ENCODE measurements at places on chromosomes 2 and 18. TPM values are rescaled to one million over a fixed set of nuclear protein-coding genes. Genes with fewer than 3 reads are reported as not detected.

Gene MZT2B
- total RNA-seq, result 414 TPM

Gene C2orf78
- not detected for total RNA-seq

Gene IL36G
- total RNA-seq, result not detected

Gene AMER3
- not detected for total RNA-seq

Gene CAVIN2
- total RNA-seq, result 0.84 TPM

Gene TCF7L1
- not detected for total RNA-seq

Gene SNED1
- total RNA-seq, result not detected

Gene RNF25
- total RNA-seq, result 44.6 TPM

- DNase-seq, result no peak
These were observed 221.3 kb upstream of the CTAGE1 start for GRCh38 chr18:22639026-22639463.

DNA sequence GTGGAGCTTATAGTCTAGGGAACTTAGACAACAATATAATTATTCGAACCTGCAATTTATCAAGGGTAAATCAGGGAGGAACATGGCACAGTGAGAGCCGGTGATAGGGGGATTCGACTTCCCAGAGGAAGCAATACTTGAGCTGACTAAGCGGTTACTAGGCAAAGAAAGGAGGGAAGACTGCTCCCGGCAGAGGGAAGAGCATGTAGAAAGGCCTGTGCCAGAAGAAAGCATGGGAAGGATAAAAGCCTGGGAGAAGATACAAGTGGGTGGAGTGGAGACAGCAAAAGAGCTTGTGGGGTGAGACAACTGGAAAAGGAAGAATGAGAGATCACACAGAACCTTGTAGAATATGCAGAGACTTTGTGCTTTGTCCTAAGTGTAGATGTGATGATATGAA lies 93.3 kb downstream of the MARCHF4 start:
- DNase-seq, result no peak

- no peak for DNase-seq
These were observed 1278.4 kb upstream of the PIK3C3 start for GRCh38 chr18:40676668-40677067.

GRCh38 chr18:47215554-47216138 lies 35.8 kb downstream of the SKOR2 start:
- DNase-seq, result peak; percentile 48

DNA sequence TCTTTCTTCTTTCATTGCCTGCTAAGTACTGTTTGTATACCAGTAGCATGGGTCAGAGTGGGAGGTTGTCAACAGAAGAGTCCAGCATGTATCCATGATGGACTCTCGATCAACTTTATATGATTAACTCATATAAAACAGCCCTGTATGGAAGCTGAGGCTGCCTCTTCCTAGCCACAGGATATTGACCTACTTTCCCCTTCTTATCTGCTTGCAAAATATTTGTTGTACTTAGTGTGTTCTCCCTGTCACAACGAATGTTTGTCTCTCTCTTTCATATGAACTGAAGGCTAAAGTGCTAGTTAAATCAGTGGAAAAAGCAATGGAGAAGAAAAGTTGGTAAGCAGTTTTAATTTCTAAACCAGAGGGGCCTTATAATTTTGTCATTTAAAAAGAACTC lies 17.8 kb downstream of the MYO1B start:
- DNase-seq, result no peak

DNA sequence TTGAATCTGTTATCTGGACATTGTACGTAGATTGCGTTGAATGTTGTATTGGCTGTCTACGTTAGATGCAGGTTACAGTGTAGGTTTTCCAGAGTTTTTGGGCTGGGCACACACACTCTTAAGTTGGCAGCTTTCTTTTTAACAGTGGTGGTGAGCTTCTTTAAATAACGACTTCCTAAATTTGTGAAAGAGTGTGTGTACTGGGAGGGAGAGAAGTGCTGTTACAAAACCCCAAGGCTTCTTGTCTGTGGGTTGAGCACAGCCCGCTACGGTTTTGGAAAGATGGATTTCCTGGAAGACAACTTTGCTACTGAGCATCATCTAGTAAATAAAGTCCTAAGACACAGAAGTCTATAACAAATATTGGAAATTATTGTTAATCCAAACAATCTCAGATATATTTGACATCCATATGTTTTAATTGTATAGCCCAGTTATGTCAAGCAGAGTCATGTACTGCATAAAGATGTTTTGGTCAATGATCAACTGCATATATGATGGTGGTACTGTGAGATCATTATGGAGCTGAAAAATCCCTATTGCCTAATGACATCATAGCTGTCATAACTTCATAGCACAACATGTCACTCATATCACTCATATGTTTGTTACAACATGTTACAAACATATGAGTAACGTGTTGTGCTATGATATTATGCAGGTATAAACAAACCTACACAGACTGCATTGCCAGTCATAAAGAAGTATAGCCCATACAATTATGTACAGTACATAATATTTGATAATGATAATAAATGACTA lies 7.9 kb upstream of the THUMPD2 start:
- DNase-seq, result no peak

DNA sequence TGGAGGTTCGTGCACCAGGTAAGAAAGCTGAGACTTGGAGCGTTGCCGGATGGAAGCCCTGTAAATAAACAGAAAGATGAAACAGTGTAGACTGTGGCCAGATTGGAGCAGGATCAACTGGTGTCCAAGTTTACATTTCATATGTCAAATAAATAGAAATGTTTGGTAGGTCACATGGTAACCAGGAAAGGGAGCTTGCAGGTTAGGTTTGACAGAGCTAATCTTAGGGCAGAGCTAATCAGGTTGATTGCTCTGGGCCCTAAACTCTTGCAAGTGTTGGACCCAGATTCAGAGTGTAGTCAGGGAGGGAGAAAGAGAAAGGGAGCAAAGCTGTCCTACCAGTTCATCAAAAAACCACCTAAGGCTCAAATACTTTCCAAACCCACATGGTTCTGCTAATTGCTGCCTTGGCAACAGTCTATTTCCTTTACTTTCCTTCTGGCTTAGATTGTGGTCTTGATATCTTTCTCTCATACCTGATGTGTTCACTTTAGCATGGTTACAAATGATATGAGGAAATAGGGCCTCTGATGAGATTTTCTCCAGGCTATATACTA lies 63.2 kb downstream of the G6PC2 start:
- DNase-seq, result peak; percentile 77

DNA sequence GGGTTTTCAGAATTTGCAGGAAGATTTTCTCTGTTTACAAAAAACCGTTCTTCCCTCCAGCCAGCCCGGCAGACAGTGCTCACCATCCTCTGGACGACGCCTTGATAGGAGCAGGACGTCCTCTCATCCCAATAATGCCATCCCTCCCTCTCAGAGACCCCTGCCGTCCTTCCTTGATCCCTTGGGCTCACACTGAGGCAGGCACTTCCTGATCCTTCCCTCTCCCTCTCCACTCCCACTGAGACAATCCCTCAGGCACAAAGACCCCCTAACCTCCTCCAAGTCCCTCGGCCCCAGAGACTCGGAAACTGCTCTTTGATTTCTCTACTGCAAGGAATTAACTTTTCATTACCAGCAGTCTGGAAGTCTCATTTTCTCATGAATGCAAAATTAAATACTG lies 42.5 kb downstream of the PAX3 start:
- no peak for DNase-seq

- no peak for DNase-seq
These were observed 142.3 kb downstream of the ABCA12 start for GRCh38 chr2:214995926-214996670.

GRCh38 chr2:133360190-133360589 lies 208.1 kb downstream of the NCKAP5 start:
- DNase-seq, result no peak

DNA sequence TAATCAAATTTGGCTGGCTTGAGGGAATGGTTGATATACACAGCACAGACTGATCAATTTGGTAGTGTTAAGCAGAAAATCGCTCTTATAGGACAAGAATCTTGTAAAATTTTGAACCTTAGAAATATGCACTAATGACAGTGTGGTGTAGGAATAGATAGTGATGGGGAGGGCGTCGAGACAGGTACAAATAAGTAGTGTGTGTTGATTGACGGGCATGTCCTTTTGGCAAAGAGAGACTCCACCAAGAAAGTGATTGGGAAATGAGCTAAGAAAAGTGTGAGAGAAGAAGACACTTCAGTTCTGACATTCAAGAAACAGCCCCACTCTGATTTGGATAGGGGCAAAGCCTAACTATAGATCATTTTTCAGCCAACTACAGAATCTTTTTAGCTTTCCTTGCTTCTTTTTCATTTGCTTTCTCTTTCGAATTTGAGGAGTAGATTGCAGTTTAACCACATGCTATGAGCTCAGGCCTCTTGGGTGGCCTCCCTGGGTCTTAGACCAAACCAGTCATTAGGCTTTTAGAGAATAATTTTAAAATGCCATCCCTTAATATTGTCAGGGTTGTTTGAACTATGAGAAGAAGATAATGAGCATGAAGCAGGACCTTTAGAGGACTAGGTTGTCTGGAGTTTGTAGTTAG lies 127.1 kb downstream of the CERS6 start:
- DNase-seq, result no peak

- DNase-seq, result no peak
These were observed 374.6 kb downstream of the PTH2R start for GRCh38 chr2:208781166-208781565.

DNA sequence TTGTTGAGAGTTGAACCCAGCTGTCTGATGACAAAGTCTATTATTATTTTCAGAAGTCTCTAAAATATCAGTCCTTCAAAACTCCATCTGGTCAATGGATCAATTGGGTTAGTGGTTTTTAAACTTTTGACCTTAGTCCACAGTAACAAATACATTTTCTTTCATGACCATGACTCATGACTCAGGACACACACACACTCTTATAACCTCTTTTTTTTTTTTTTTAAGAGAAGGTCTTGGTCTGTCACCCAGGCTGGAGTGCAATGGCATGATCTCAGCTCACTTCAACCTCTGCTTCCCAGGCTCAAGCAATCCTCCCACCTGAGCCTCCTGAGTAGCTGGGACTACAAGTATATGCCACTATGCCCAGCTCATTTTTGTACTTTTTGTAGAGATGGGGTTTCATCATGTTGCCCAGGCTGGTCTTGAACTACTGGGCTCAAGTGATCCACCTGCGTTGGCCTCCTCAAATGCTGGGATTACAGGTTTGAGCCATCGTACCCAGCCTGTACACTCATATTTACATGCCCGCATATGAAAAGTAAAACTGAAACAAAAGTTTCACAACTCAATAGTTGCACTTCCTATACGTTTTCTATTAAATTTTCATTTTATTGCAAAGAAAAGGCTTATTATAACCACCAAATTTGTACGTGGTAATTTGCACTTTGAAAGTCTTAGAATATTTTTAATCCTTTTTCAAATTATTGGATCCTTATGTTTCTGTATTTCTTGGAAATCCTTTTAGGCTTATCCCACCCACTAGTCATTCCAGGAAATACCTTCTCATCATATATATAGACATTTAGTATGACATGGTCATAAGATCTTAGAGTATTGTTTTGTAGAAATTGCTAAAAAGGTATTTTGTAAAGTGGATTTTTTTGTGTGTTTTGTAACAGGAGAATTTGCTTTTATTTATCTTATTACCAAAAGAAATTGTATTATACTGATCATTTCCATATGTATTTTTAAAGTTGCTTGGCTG lies 199.0 kb downstream of the LPIN1 start:
- DNase-seq, result no peak

DNA sequence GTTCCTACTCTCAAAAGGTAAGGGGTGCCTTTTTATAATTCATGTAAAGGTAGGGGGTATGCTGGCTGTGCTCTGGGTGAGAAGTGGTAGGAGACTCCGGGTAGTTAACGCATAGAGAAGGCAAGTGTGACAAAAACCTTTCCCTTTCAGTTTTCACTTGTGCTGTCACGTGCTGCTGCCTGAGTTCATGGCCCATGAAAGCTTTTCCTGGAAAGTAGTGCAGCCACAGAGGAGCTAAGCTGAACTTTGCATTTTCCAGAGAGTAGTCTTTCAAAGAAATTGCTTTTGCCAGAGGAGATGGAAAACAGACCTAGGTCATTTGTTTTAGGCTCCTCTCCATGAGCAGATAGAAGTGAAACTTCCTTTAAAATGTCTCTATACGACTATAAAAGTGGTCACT lies 44.7 kb downstream of the THSD7B start:
- no peak for DNase-seq

DNA sequence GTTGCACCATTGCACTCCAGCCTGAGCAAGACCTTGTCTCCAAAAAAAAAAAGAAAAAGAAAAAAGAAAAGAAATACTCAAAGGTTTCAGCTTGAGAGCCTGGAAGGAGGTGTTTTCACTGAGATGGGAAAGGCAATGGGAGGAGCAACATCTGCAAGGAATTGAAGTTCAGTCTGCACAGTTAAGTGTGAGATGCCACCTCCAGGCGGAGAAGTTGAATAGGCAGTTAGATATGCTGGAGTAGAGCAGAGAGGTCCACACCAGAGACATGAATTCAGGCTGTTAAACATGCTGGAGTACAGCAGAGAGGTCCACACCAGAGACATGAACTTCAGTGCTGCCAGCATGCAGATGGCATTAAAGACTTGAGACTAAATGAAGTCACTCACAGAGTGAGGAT lies 41.4 kb upstream of the DTNB start:
- DNase-seq, result peak; percentile 42

GRCh38 chr18:45839414-45840395 lies 14.2 kb downstream of the SIGLEC15 start:
- DNase-seq, result peak; percentile 76

DNA sequence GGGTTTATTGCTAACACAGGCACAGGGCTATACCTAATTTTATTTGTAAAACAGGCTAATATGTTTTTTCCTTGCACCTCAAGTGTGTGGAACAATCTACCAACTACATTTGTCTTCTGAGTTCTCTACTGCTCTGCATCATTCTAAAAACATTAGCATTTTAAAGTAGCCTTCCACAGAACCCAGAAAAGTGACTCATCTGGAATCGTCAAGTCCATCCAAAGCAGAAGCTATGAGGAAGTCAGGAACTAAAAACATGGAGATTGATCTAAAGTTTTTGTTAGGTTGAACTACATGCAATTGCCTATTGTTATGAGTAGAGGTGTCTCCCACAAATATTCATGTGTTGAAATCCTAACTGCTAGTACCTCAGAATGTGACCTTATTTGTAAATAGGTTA lies 70.9 kb downstream of the SUCLG1 start:
- DNase-seq, result no peak

DNA sequence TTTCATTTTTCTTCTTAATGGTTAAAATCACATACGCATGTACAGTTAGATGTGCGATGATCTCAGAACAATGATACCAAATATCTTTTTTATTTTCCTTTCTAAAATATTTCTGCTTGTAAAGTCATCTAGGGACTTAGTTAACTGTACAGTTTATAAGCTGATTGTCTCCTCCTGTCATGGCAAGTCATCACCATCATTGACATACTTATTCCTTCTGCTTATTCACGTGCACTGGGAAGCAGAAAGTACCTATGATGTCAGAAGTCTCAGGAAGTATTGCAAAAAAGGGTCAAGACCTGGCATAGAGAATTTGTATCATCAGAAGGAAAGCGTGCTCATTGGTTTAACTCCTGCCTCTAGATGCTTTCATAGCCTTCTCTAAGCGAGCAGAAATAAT lies 154.2 kb downstream of the DSC3 start:
- no peak for DNase-seq

Data from HT-29 (cell line).